ENCODE measurements at places on chromosomes 3 and 15. TPM values are rescaled to one million over a fixed set of nuclear protein-coding genes. Genes with fewer than 3 reads are reported as not detected.
A peak's percentile ranks its signal among the peaks of the same experiment; 100 is the strongest.

Gene MNS1
- 0.43 TPM for total RNA-seq

Gene GOLGA6A
- total RNA-seq = not detected

Gene ADPRH
- total RNA-seq = 32.1 TPM

Gene IL5RA
- total RNA-seq = not detected

Gene CD80
- total RNA-seq = 3.2 TPM

Gene SLC22A13
- total RNA-seq = not detected

Gene ANKRD34C
- total RNA-seq = not detected

Gene PSTPIP1
- 14.6 TPM for total RNA-seq

Gene ZBED2
- 1.4 TPM for total RNA-seq

DNA sequence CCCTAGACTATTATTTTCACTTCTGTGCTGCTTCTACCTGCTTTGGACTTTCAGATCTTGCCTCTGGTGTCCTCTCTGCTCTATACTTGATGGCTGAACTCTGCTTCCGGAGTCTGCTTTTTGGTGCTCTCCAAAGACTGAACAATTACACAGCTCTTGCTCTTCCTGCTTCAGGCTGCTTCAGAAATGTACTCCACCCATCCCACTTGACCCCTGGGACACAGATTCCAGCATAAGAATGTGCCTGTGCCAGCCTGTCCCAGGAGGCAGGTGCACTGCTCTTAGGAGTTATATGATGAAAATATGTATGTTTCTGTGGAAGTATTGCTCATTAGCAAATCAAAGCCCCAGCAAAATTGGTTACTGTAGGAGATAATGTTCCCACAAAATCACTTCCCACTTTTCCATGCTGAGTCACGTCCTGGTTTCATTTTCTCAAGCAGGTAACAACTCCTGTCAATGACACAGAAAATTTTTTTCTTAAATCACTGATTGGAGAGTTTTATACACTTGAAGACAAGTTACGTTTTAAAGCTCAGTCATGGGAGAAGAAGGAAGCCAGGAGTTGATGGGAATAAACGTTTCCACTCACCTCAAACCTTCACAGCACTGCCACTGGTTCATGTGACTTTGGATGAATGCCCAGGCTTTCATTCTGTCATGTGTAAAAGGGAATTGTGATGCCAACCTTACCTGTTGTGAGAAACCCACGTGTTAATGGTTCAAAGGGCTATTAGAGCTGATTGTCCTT is 239.4 kb upstream of the ZPLD1 start:
- peaks cover under 1% of the 10 kb centered on the region for H3K4me1 ChIP-seq
- no peak for DNase-seq
- H3K36me3 ChIP-seq = no peaks in the 10 kb centered on the region
- no peak overlapping the region for H3K4me3 ChIP-seq

GRCh38 chr3:125051715-125052581 is 3.8 kb downstream of the HEG1 start:
- H3K4me1 ChIP-seq = peaks cover 21% of the 10 kb centered on the region
- no peak for DNase-seq
- H3K4me3 ChIP-seq = peak overlapping the region; percentile 38
- H3K27ac ChIP-seq = peak overlapping the region; percentile 95

- peak overlapping the region; percentile 4 for H3K27ac ChIP-seq
- H3K4me3 ChIP-seq = peak overlapping the region; percentile 24
- H3K4me1 ChIP-seq = peaks cover 9% of the 10 kb centered on the region
- no peaks in the 10 kb centered on the region for H3K27me3 ChIP-seq
- no peak for DNase-seq
- H3K36me3 ChIP-seq = no peaks in the 10 kb centered on the region
Measured at GRCh38 chr15:47412136-47412535, 305.2 kb upstream of the SEMA6D start.

DNA sequence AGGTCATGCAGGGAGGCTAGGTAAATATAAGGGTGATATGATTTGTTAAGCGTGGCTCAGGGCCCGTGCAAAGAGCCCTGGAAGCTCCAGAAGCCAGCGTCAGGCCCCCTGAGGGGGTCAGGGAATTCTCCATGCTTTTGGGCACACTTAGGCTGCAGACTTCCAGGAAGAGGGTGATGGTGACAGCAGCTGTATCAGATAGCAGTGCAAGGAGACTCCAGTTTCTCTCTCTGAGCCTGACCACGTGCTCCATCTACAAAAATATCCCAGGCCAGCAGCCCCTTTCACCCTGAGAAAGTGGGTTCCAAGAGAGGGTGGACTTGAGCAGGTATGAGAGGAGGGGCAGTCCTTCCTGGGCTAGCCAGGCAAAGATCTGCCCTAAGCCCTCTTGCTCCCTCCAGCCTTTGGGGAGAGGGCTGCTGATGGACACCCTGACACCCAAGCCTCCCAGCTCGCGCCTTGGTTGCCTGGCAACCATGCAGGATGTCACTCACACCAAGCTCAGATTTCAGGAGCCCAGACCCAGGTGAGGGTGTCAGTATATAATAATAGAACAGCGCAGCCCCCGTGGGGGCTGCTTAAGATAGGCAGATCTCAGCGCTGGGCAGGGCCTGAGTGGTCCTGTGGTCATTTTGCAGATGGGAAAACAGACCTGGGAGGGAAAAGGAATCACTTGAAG is 35.8 kb downstream of the ATP2B2 start:
- H3K27ac ChIP-seq = no peak overlapping the region
- H3K4me1 ChIP-seq = no peaks in the 10 kb centered on the region
- H3K36me3 ChIP-seq = no peaks in the 10 kb centered on the region
- DNase-seq = no peak
- no peak overlapping the region for H3K4me3 ChIP-seq

GRCh38 chr3:168648321-168648720 is 552.6 kb upstream of the GOLIM4 start:
- no peaks in the 10 kb centered on the region for H3K36me3 ChIP-seq
- no peak for DNase-seq
- H3K27ac ChIP-seq = no peak overlapping the region
- H3K27me3 ChIP-seq = no peaks in the 10 kb centered on the region

GRCh38 chr15:68431037-68431791 is 749 bp downstream of the ITGA11 start:
- no peak for DNase-seq
- H3K27ac ChIP-seq = peak overlapping the region; percentile 89
- H3K27me3 ChIP-seq = no peaks in the 10 kb centered on the region
- H3K36me3 ChIP-seq = no peaks in the 10 kb centered on the region
- H3K4me1 ChIP-seq = peaks cover 3% of the 10 kb centered on the region

DNA sequence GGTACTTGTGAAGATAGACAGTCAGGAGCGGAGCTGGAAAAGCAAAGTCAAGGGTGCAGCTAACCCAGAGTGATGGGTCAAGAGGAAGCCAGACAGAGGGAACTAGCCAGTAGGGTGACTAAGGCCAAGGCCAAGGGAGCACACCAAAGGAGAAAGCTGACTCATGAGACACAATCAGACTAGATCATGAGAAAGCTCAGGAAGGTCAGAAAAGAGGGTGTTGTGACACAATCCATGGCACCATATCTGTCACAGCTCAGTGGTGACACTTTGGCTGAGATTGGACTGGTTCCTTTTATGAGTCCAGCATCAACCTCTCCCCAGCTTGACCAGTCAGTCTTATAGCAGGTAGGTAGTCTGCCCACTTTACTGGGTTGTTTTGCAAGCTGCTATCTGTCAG is 22.2 kb downstream of the P2RY1 start:
- no peak overlapping the region for H3K27ac ChIP-seq
- H3K27me3 ChIP-seq = no peaks in the 10 kb centered on the region
- no peak overlapping the region for H3K4me3 ChIP-seq
- no peaks in the 10 kb centered on the region for H3K4me1 ChIP-seq
- H3K36me3 ChIP-seq = no peaks in the 10 kb centered on the region

GRCh38 chr3:67377299-67377698 is 277.1 kb downstream of the SUCLG2 start:
- no peaks in the 10 kb centered on the region for H3K4me1 ChIP-seq
- no peak overlapping the region for H3K4me3 ChIP-seq
- no peak overlapping the region for H3K27ac ChIP-seq
- DNase-seq = no peak
- H3K36me3 ChIP-seq = no peaks in the 10 kb centered on the region

GRCh38 chr3:49428752-49429080 is 408 bp downstream of the NICN1 start:
- peaks cover 7% of the 10 kb centered on the region for H3K4me1 ChIP-seq
- H3K4me3 ChIP-seq = peak overlapping the region; percentile 83
- no peak for DNase-seq
- peak overlapping the region; percentile 93 for H3K27ac ChIP-seq
- peaks cover 24% of the 10 kb centered on the region for H3K36me3 ChIP-seq

- H3K27me3 ChIP-seq = peaks cover 4% of the 10 kb centered on the region
- H3K4me1 ChIP-seq = peaks cover 4% of the 10 kb centered on the region
- H3K27ac ChIP-seq = no peak overlapping the region
- no peak for DNase-seq
Measured at GRCh38 chr3:62873761-62874710, 1.2 kb downstream of the CADPS start.

DNA sequence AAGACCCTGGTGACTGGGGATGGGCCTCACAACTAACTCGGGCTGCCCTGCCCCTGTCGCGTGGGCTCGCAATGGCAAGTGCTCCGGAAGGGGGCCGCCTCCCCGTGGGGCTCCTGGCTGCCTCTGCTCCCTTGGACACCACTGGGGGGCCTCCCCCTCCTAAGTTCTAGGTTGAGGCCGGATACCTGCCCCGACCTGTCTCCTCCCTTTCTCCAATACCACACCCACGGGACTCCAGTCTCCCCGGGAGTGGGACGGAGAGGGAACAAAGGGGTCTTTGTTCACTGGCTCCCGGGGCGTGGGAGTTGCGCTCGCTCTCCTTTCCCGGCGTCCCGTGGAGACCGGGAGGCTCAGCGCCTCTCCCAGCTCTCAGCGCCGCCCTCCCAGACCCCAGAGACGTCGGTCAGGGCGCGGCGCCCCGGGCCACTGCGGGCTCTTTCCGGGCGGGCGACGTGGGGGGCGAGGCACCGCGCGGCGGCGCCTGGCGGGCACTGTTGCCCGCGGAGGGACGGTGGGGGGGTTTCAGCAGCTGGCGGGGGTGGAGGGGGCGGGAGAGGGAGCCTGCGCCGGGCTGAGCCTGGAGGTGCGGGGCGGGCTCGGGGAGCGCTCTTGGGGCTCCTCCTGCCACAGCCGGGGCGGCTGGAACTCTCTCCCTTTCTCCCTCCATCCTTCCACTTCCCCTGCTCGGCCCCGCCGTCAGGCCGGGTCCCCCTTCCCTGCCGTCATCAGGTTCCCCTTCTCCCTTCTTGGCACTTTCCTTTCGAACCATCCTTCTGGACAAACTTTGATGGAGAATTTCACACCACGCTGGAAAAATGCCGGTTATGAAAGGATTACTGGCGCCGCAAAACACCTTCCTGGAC is at the start of gene KCNH8:
KCNH8 (plus strand) TSS at position 606 of the 863 bp plus-strand sequence; CDS start at position 816, 210 bp downstream.
- no peak for DNase-seq
- peaks cover 8% of the 10 kb centered on the region for H3K4me1 ChIP-seq
- H3K36me3 ChIP-seq = no peaks in the 10 kb centered on the region
- H3K27me3 ChIP-seq = no peaks in the 10 kb centered on the region

- no peaks in the 10 kb centered on the region for H3K36me3 ChIP-seq
- H3K27me3 ChIP-seq = no peaks in the 10 kb centered on the region
- no peaks in the 10 kb centered on the region for H3K4me1 ChIP-seq
- no peak overlapping the region for H3K4me3 ChIP-seq
- no peak overlapping the region for H3K27ac ChIP-seq
Measured at GRCh38 chr15:100516643-100517512, 11.9 kb downstream of the CERS3 start.

Data from ascending aorta (tissue), 2 donors.